ENCODE measurements at places on chromosomes 1 and 21.

- DNase-seq: no peak
These were observed 22.4 kb upstream of the CCDC27 start for GRCh38 chr1:3729594-3730542.

DNA sequence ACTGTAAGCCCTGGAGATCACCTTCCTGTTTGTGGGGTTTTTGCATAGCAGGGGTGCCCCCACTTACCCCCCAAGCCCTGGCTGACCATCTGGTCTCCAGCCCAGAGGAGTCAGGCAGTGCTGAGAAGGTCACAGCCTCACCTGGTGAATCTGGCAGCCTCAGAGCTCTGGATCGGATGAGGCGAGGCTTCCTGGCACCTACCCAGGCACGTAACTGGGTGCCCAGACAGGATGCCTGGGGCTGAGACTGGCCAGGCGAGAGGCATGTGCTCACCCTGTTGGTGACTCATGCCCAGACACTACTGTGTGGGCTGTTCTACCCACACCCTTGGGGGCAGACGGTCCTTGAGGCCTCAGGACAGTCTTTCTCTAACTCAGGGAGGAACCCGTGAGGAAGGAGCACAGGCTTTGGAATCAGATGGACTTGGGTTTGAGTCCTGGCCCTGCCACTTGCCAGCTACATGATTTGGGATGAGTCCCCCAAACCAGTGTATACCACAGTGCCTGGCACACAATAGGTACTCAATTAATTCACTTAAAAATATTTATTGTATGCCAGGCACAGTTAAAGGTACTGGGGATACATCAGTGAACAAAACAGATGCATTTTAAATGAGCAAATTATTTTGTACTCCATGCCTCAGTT is 15.1 kb upstream of the PADI3 start:
- DNase-seq: peak; percentile 79

- DNase-seq: no peak
These were observed 1.2 kb upstream of the XPR1 start for GRCh38 chr1:180630408-180631193.

GRCh38 chr1:9289090-9289534 is 3.6 kb upstream of the SPSB1 start:
- no peak for DNase-seq

GRCh38 chr1:180521474-180522212 is 19.3 kb upstream of the ACBD6 start:
- no peak for DNase-seq

GRCh38 chr1:36269408-36269838 is 36.7 kb upstream of the SH3D21 start:
- DNase-seq: no peak

- DNase-seq: no peak
These were observed 451.3 kb downstream of the AJAP1 start for GRCh38 chr1:5105744-5106143.

- DNase-seq: no peak
These were observed 36.1 kb downstream of the ESRRG start for GRCh38 chr1:216686860-216687766.

DNA sequence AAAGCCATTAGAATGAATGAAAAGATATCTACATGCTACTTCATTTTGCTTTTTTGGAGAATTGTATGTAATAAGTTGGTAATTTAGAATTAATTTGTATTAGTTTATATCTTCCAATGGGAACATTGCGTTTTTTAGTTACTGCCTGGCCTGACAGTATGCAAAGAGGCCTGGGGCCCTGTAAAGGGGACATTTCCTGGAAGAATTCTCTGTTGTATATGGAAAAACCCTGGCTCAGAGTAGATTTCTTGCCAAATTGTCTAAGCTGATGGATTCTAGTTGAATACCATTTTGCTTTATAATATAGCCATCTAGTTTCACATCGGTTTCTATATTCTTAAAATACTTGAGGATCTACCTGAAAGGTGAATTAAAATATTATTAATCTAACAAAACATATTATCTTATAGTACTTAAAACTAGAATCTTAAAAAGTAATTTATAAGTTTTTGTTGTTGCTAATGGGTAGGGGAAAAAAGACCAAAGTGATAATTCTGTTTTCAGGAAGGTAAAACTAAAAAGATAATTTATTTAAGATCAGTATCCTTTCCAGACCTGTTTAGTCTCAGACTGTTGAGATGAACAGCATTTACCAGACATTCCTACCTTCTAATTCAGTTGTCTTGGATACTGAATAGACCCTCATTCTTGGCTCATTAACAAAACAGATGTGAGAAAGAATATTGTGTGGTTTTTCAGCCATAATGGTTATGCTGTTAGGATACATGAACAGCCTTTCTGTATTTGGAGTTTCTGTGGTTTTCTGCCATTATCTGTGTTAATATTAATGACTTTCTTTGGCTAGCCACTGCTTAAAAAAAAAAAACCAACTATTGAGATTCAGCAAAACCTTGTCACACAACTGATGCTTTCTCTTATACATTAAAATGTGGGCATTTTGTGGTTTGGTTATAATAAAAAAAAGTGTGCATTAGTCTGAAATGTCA is 4.8 kb downstream of the AGO3 start:
- no peak for DNase-seq

DNA sequence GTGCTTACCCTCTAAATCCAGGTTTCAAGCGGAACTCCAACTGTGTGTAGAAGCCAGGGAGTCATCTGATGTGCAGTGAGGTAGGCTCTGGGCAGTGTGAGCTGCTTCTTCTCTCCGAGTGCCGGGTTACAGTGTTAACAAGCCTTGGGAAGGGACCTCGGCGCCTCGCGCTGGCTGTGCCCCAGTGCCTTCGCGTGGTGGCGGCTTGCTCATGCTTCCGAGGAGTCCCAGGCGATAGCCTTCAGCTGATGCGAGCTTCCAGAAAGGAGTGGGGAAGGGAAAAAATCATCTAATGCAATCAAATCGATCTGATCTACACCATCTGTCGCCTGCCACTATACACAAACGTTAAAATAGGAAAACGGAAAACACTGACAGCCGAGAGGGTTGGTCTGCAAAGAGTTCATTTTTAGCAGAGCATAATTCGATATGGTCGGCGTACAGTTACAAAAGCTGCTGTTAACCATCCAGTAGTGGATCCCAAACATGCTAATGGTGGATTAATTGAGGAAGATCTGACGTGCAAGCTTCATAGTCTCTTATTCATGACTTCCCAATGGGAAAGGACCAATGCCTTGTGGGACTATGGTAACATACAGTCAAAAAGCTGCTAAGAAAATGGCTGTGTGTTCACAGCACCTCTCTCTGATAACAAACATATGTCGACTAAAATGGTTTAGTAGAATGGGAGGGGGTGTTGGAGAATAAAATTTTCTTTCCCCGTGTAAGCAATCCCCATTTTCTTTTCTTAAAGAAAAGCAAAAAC is 128.7 kb upstream of the DPYD start:
- no peak for DNase-seq

DNA sequence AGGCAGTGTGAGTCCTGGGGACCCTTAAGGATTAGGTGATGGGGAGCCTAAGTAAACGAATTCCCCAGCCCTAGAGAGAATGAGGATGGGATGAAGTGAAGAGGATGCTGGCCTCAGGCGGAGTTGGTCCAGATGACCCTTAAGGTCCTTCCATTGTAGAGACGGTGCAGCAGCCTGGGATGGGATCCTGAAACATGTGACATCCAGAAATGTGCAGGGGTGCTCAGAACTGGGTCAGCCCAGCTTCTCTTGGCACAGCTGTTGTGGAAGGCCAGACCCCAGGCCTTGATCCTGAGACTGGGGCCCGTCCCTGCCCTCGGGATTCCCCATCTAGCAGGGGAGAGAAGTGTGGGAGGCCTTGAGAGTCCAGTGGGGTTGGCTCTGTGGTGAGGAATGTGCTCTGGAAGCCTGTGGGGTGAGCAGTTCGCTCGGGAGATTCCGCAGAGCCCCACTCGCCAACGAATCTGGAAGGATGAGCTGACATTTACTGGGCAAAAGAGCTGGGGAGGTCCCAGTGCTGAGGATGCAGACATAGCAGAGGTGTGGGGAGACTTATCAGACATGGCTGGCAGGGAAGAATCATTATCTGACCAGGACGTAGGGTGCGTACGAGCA is 28.1 kb downstream of the A3GALT2 start:
- no peak for DNase-seq

DNA sequence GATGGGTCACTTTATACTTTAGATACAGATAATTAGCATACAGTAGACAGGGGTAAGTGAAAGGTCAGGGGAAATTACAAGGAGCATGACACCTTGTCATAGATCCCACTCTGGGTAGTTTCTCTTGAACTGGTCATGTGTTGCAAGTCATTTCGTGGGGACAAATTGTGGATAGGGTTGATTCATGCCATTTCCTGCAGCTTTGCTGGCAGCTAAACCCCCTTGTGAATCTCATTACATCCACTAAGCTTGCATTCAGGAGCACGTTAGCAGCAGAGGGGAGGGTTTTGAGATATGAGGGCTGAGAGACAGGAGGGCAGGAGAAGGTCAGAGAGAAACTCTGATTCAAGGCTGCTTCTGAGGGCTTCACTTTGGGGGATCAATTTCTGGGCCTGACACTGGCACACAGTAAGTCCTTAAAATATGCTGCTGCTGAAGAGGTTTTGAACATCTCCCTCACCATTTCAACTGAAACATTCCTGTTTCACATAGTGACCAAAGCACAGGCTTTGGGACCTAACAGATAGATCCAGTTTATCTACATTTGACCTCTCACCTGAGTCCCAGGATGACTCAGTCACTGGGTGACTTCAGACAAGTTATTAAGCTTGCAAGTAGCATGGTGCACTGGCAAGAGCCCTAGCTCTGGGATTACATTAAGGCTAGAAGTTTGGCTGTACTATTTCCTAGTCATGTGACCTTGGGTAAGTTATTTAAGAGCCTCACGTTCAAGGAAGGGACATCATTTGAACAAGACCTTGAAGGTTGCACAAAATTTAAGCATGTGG is 206.0 kb upstream of the USP24 start:
- no peak for DNase-seq

GRCh38 chr1:77560741-77561140 is 121.7 kb downstream of the ZZZ3 start:
- DNase-seq: no peak

DNA sequence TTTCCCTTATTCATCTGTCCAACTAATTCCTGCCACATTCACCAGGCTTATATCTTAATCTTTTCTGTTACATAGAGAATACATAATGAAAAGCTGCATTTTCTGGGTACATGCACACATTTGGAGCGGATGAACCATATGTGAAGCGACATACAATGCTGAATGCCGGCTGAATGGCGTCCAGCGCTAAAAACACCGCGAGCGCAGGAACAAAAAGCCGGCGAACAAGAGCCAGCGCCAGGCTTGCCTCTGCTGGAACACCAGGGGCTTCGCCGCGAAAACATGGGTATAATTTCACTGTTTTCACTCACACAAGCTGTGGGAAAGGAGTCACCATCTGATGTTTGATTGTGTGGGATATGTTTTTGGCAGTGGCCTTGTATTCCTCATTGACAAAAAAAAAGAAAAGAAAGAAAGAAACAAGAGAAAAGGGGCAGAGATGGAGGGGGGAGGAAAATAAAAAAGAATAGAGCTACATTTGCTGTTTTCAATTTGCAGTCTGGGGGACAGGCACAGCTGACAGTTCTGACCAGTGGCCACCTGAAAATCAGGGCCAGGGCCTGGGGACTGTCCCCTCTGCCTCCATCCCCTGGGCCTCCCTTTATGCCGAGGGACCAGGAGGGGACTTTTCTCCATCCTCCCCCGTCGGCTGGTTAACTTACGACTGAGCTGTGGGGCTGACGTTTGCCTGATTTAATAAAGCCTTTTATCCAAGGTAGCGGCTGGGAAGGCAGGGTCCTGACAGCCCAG is 70.2 kb upstream of the OLIG2 start:
- no peak for DNase-seq

DNA sequence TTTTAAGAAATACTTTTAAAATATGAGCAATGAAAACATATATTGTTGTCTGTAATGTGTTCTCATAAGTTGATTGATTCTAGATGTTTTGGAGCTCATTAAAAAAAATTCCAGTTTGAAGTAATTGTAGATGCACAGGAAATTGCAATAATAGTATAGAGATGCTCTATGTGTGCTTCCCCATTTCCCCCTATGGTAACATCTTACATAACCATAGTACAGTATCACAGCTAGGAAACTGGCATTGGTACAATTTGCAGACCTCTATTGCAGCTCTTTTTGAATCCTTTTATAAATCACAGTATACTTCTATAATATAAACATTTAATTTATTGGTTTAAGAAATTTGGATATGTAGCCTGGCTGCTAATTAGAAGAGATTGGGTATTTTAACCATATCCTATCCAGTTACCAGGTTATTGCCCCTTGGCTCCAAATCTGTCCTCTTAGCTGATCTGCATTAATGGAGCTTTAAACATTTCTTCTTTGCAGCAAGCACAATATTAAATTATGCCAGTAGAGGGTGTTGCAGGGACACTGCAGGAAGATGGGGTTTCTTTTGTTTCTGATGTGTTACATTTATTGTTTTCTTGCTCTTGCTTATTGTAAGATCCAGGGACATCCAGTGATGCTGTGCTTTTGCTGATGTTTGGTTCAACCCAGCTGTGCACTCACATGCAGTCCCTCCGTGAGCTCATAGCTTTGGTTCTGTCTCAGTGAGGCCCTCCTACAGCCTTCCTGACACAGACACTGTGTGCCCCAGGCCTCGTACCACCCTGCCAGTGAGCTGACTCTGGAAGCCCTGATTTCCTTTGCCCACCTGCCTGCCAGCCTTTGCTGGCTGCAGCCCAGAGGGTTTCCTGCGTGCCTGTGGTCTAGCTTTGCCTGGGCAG is 103.3 kb downstream of the RABGAP1L start:
- DNase-seq: peak; percentile 9

- no peak for DNase-seq
These were observed 295.4 kb downstream of the AKT3 start for GRCh38 chr1:243554686-243555085.

GRCh38 chr1:15347182-15347581 is 62.5 kb upstream of the EFHD2 start:
- DNase-seq: no peak

- DNase-seq: no peak
These were observed 1.4 kb upstream of the CA14 start for GRCh38 chr1:150256198-150256553.

- DNase-seq: no peak
These were observed 13.6 kb downstream of the LRRC42 start for GRCh38 chr1:53959664-53960250.

- no peak for DNase-seq
These were observed 39.2 kb upstream of the SERBP1 start for GRCh38 chr1:67469431-67469830.

All from H54 (cell line).